ENCODE measurements at places on chromosomes 11 and 22.

- DNase-seq = no peak
Observed at GRCh38 chr22:37018815-37019308, 385 bp downstream of the TST start.

- DNase-seq = no peak
Observed at GRCh38 chr11:12552692-12553091, 121.5 kb upstream of the TEAD1 start.

GRCh38 chr22:48884786-48885185, 942.9 kb downstream of the BRD1 start:
- DNase-seq = no peak

GRCh38 chr22:20389288-20389687, 4.7 kb upstream of the ZNF74 start:
- DNase-seq = no peak

GRCh38 chr22:28146401-28147314, 227.6 kb upstream of the PITPNB start:
- DNase-seq = no peak

Measured in RPMI8226 (cell line).